ENCODE measurements at places on chromosomes 1 and 21.

DNA sequence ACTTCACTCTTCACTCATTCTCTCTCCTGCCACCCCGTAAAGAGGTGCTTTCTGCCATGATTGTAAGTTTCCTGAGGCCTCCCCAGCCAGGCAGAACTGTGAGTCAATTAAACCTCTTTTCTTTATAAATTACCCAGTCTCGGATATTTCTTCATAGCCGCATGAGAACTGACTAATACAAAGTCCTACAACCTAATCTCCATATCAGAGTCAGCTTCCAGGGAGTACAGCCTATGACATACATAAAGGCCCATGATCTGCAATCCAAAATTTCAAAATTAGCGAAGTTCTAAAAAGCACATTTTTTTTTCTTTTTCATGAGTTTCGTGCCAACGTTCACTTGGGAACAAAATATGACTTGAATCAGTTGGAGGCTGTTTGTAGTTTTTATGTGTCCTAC is 256.9 kb upstream of the DUSP10 start:
- DNase-seq, result no peak

GRCh38 chr1:88562991-88563390 is 121.1 kb upstream of the PKN2 start:
- no peak for DNase-seq

DNA sequence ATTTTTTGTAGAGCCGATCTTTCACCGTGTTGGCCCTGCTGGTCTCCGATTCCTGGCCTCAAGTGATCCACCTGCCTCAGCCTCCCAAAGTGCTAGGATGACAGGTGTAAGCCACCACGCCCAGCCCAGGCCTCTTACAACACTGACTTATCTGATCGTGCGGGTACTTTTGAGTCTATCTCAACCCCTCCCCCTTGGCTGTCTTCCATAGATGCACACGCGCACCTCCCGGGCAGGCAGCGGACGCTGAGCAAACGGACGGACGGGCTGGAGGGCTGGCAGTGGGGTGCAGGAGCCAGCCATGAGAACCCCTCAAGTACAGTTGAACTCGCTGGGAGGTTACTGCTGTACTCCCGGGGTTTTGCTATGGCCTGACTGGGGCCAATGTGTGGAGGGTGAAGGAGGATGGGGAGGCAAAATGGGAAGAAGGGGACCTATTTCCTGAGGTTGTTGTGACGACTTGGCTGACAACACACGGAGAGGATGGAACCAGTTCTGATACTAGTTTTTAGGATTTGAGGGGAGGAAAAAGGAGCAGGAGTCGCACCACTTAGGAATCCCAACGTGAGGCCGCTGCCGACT is 959 bp downstream of the CD58 start:
- DNase-seq, result no peak

DNA sequence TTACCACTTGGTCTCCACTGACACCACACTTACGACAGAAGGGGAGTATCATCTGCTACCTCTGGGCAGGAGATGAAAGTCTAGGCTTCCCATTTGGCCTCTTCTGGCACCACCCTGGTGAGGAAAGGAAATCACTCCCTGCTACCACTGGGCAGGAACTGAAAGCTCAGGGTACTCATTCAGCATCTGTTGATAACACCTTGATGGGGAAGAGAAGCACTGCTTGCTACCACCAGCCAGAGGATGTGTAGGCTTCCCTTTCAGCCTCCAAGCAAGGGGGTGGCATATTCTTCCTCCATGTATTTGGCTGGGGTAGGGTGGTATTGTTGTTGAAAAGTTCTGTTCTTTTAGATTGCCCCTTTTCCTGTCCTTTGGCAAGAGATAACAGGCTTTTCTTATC is 115.0 kb downstream of the ACBD6 start:
- DNase-seq, result no peak

DNA sequence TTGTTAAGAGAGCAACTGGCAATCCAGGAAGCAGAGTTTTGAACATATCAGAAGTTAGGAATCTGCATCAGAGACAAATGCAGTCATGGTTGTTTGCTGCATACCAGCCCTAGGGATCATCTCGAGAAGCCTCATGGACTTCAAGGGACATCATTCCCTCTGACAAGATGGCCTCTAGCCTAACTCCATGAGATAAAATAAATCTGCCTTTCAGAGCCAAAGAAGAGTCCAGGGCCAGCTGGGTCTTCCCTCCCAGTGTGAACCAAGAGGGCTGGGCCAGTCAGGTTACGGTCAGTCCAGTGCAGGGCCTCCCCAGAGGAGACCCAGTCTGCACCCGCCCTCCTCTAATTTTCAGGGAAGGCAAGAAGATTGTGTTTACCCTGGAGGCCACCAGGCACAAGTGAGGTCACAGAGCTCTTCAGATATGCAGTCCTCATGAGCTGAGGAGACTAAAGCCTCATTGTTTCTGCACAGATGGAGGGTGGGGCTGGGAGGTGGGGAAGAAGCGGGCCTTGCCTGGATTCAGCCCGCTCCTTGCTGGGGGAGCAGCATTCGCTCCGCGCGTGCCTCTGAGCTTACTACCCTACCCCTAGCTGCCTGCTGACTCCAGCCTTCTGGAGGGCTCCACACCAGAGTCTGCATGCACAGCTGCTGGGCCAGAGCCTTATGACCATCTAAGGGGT is 52.8 kb downstream of the CAPN2 start:
- no peak for DNase-seq

- no peak for DNase-seq
Observed at GRCh38 chr1:2112280-2112701, 62.1 kb downstream of the PRKCZ start.

DNA sequence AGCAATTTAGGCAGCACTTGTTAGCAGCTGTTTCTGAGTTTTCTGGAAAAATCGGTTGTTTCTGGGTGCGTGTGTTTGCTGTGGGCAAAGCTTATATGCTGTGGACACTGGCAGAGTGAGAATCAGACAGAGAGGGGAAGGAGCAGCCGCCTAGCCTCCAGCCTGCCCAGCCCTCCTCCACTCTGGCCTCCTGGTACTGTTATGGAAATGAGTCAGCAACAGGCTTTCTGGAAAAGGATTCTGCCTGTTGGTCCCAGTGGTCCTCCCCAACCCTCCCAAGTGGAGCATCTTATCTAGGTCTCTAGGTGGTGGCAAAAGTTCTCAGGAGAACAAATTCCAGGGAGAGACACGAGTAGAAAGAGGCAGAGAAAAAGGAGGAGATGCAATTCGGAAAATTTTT is 42.2 kb upstream of the GOLT1A start:
- DNase-seq, result no peak

DNA sequence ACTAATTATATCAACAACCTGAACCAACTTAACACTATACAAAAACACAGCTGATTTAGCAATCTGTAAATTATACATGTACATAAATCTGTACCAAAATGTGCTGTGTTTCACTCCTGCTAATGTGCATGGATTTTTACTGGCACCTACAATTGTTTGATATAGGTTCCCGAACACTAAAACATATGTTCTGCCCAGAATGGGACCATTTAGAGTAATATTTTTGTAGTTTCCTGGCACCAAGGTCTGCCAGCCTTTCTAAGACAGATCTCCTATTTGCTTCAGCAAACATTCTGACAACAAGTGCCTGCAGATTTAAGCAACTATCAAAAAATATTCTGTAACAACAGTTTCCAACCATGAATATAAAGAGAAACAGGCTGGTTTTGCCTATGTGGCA is 4.2 kb downstream of the KCNH1 start:
- DNase-seq, result no peak

- DNase-seq, result no peak
Observed at GRCh38 chr1:219465212-219466093, 147.5 kb downstream of the ZC3H11B start.

GRCh38 chr21:37623689-37624088 is 257.1 kb downstream of the DYRK1A start:
- DNase-seq, result no peak

- DNase-seq, result no peak
Observed at GRCh38 chr1:51957618-51958017, 32.9 kb downstream of the RAB3B start.

- DNase-seq, result no peak
Observed at GRCh38 chr1:6971048-6971447, 185.8 kb downstream of the CAMTA1 start.

GRCh38 chr1:24955161-24955560 is 25.1 kb upstream of the RUNX3 start:
- no peak for DNase-seq

DNA sequence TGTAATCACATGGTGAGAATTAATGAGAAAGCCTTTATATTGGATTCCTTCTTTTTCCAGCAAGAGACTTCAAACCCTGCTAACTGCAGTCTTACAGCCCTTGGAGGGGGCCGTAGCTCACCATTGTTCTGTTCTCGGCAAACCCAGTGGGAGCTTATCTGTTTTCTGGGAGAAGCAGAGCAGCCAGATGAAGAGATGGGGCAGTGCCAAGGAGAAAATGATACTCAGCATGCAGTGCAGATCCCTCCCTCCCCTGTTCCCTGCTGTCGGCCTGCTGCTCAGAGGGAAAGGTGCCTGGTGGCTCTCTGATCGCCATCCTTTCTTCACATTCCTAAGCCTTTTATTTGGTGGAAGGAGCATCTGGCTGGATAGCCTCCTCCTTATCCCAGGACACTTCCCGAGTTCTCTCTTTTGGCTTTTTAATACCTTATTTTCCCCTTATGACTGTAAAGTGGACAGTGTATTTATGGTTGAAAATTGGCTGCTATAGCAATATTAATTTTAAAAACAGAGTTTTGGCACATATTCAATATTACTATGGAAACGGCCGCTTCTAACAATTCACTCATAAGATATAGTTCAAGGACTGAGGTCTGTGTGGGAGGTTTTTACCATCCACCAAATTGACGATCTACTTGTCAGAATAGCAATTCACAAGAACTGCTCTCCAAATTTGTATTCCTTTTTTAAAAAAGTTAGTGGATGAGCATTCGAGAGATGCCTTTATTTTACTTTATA is 203.4 kb downstream of the CRB1 start:
- no peak for DNase-seq

DNA sequence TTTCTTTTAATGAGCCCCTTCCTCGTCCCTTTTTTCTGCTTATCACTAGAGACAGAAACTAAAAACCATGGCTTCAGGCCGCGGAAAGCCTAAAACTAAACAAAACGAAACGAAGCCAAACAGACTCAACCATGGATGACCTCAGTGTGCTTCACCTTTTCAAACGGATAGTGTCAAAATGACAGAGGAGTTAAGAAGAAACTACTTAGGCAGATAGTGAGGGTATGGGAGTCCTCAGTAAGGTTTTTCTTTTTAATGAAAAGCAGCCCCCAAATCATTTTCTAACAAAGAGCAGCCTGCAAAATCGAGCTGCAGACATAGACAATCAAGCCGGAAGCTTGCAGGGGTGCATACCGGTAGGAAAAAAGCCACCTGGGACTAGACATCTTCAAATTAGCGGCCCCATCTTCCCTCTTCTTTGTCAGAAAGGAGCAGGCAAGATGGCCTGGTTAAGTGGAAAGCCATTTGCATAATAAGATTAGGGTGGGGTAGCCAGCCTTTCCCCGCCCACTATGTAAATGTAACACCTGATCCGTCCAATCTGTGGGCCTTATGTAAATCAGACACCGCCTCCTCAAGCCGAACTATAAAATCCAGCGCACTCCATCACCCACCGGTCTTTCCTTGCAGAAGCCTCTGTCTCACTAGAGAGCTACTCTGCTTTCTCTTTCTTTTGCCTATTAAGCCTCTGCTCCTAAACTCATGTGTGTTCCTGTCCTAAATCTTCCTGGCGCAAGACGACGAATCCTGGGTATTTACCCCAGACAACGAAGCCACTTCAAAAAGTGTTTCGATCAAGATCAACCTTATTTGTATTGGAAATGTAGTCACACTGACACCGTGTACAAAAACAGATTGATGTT is 6.2 kb upstream of the ERO1B start:
- DNase-seq, result no peak

GRCh38 chr21:35342440-35342839 is 293.3 kb upstream of the RUNX1 start:
- DNase-seq, result no peak

- no peak for DNase-seq
Observed at GRCh38 chr1:232965124-232965911, 14.9 kb downstream of the NTPCR start.

DNA sequence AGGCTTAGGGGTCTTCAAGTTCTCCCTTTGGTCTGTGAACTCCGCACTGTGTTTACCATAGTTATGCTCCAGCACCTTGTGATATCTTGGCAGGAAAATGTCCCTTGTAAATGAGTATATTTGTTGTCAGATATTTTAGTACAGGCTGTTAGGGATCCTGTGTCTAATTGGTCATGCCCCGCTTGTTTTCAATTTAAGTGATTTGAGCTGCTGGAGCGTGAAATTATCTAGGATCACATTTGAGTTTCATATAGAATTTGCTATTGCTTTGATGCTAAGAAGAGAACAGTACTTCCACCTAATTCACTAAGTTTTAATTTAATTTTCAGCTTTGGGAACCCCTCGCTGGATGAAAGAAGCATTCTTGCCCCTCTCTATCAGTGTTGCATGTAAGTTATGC is 15.4 kb upstream of the TOR3A start:
- no peak for DNase-seq

DNA sequence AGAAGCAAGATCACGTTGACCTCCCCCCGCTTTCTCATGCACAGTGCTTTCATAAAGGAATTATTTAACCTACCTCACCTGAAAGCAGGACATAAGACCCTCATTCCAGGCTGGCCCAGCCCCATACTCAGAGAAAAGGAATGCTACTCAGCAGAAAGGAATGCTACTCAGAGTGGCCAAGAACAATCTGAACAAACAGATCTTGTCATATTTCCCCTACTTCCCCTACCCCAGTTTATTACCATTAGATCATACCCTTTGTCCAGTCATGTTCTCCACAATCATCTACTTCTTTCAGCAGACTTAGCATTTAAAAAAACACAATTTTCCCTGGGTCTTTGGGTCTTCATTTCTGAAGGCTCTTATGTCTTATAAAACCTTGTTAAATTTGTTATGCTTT is 89.8 kb downstream of the SLC16A1 start:
- peak; percentile 85 for DNase-seq

- no peak for DNase-seq
Observed at GRCh38 chr1:97174039-97174704, 452.6 kb downstream of the PTBP2 start.

GRCh38 chr1:70554341-70554740 is 143.3 kb downstream of the CTH start:
- DNase-seq, result no peak

DNA sequence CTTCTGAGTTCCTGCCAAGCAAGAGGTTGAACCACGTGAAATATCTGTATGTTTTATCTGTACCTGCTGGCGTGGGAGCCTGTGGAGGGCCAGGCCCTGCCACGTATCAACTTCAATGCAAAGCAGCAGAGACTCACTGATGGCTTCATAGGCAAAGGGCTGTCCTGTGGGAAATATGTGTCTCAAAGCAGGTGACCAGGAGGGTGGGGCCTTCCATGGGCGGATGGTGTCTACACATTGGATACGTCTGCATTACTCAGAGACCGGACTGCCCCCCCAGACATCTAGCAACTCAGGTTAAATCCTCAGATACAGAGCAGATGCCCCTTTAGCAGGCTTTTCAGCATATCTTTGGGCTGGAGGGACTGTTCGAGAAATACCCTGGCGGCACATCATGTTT is 210.8 kb upstream of the C1orf174 start:
- no peak for DNase-seq

GRCh38 chr1:205766038-205766437 is 9.2 kb downstream of the RAB29 start:
- no peak for DNase-seq

- no peak for DNase-seq
Observed at GRCh38 chr1:235017191-235017590, 111.4 kb downstream of the TOMM20 start.

- no peak for DNase-seq
Observed at GRCh38 chr1:1168451-1169411, 4.9 kb upstream of the TTLL10 start.

GRCh38 chr1:27862671-27863537 is 9.4 kb upstream of the THEMIS2 start:
- peak; percentile 34 for DNase-seq

All from glomerular endothelial cell (primary cell).